ENCODE measurements at places on chromosomes 2 and 18. TPM values are rescaled to one million over a fixed set of nuclear protein-coding genes. Genes with fewer than 3 reads are reported as not detected.

GRCh38 chr2:234289834-234290590, 206.9 kb downstream of the ARL4C start:
- H3K27ac ChIP-seq, result peak overlapping the region; percentile 41
- H3K4me3 ChIP-seq, result no peak overlapping the region

GRCh38 chr2:86382108-86382507, 44.7 kb upstream of the REEP1 start:
- no peak overlapping the region for H3K27ac ChIP-seq
- no peaks in the 10 kb centered on the region for H3K36me3 ChIP-seq
- H3K27me3 ChIP-seq, result no peaks in the 10 kb centered on the region
- H3K4me3 ChIP-seq, result no peak overlapping the region

DNA sequence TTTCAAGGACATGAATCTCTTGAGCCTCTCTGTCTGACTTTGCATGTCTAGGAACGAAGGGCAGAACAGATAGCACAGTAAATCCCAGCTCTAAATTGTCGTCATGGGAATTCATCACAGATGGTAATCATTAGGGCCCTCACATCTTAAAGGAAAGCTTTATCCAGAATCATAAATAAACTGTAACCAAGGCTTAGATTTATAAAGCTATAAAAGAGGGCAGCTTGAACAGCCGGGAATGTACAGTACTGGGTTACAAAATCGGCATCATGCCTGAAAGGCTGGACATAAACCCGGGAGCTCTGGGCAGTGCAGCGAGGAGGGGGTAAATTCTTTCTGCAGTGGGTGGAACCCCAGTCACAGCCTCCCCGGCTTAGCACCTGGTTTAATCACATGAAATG, 144.4 kb downstream of the GFPT1 start:
- no peaks in the 10 kb centered on the region for H3K36me3 ChIP-seq
- no peak overlapping the region for H3K27ac ChIP-seq
- H3K4me1 ChIP-seq, result no peaks in the 10 kb centered on the region
- H3K4me3 ChIP-seq, result no peak overlapping the region
- H3K27me3 ChIP-seq, result no peaks in the 10 kb centered on the region
- no peak for DNase-seq

DNA sequence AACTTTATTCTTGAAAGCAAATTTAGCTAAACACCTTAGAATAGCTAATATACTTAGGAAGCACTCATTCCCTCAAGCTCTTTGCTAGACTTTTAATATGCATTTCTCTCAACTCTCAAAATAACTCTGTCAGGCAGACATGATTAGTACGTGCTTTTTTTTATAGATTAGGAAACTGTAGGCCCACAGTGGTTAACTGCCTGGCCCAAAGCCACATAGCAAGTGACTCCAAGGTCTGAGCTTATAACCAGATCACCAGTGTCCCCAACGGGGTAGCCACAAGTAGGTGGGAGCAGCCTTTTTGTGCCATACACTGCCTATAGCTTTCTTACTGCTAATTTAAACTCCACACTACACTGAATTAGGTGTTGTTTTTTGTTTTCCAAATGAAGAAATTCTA, 576.8 kb downstream of the METTL4 start:
- DNase-seq, result no peak
- no peaks in the 10 kb centered on the region for H3K36me3 ChIP-seq
- H3K4me1 ChIP-seq, result no peaks in the 10 kb centered on the region
- H3K27ac ChIP-seq, result no peak overlapping the region
- H3K27me3 ChIP-seq, result no peaks in the 10 kb centered on the region

- H3K27ac ChIP-seq, result peak within 1 kb of the TSS; percentile 79
- peaks cover 7% of the 10 kb centered on the region for H3K4me1 ChIP-seq
- peak within 1 kb of the TSS; percentile 78 for H3K4me3 ChIP-seq
- DNase-seq, result peak; percentile 92
- H3K36me3 ChIP-seq, result no peaks in the 10 kb centered on the region
These were observed at the start of gene BIN1 for GRCh38 chr2:127106991-127107621. Gene BIN1, minus strand, starts transcription at chr2:127107154. Its CDS starts 211 bp downstream, at chr2:127106943.

DNA sequence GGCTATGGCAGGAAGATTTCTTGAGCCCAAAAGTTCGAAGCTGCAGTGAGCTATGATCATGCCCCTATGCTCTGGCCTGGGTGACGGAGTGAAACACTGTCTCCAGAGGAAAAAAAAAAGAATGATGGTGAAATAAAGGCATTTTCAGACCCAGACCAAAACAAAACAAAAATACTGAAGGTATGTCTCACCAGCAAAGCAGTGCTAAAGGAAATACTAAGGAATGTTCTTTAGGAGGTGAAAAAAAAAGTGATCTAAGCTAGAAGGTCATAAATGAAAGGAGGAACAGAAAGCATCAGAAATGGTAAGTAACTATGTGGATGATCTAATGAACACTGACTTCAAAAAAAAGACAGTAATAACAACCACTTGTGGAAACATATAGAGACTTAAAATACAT, 18.7 kb downstream of the SS18 start:
- peaks cover 27% of the 10 kb centered on the region for H3K36me3 ChIP-seq
- H3K27ac ChIP-seq, result no peak overlapping the region
- no peaks in the 10 kb centered on the region for H3K27me3 ChIP-seq
- DNase-seq, result no peak
- H3K4me3 ChIP-seq, result no peak overlapping the region

DSC3 gene
- 0.14 TPM for total RNA-seq

- no peaks in the 10 kb centered on the region for H3K36me3 ChIP-seq
- DNase-seq, result no peak
- H3K27ac ChIP-seq, result no peak overlapping the region
- no peaks in the 10 kb centered on the region for H3K27me3 ChIP-seq
These were observed 462.5 kb upstream of the FSHR start for GRCh38 chr2:49616800-49617199.

- no peaks in the 10 kb centered on the region for H3K36me3 ChIP-seq
- H3K4me1 ChIP-seq, result peaks cover 9% of the 10 kb centered on the region
- DNase-seq, result no peak
- H3K27me3 ChIP-seq, result no peaks in the 10 kb centered on the region
These were observed 45.6 kb upstream of the TTC39C start for GRCh38 chr18:23968638-23969604.

GRCh38 chr18:3903337-3903736, 453.4 kb downstream of the TGIF1 start:
- no peaks in the 10 kb centered on the region for H3K36me3 ChIP-seq
- H3K27me3 ChIP-seq, result no peaks in the 10 kb centered on the region
- H3K4me1 ChIP-seq, result no peaks in the 10 kb centered on the region
- no peak overlapping the region for H3K27ac ChIP-seq

- DNase-seq, result no peak
- peaks cover 21% of the 10 kb centered on the region for H3K4me1 ChIP-seq
- peak overlapping the region; percentile 40 for H3K4me3 ChIP-seq
These were observed 1.5 kb downstream of the IKZF2 start for GRCh38 chr2:213149949-213150314.

- DNase-seq, result no peak
- no peaks in the 10 kb centered on the region for H3K27me3 ChIP-seq
- no peaks in the 10 kb centered on the region for H3K4me1 ChIP-seq
- H3K4me3 ChIP-seq, result no peak overlapping the region
- H3K27ac ChIP-seq, result no peak overlapping the region
These were observed 79.6 kb downstream of the LBH start for GRCh38 chr2:30310955-30311354.

- H3K4me3 ChIP-seq, result no peak overlapping the region
- H3K36me3 ChIP-seq, result no peaks in the 10 kb centered on the region
- H3K4me1 ChIP-seq, result no peaks in the 10 kb centered on the region
- no peak overlapping the region for H3K27ac ChIP-seq
These were observed 127.3 kb downstream of the DNER start for GRCh38 chr2:229586746-229587705.

DNA sequence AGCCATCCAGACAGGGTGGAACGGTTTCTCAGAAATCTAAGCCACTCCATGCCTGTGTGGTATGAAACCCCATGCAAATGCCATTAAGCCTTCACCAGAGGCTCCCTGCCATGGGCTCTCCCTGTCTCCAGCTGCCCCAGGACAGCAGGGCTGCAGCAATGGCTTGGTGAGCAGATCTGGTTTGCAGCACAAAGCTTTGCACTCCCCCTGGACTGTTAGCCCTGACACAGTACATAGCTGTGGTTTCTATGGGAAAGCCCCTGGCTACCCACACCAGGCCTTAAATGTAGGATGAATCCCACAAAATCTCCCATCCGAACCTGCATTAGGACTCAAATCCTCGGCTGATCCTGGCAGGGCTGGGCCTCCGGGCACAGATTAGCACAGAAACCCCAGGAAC, 291.6 kb downstream of the TNS1 start:
- H3K27me3 ChIP-seq, result no peaks in the 10 kb centered on the region
- no peaks in the 10 kb centered on the region for H3K36me3 ChIP-seq
- no peak overlapping the region for H3K4me3 ChIP-seq
- peaks cover 10% of the 10 kb centered on the region for H3K4me1 ChIP-seq
- H3K27ac ChIP-seq, result no peak overlapping the region

DNA sequence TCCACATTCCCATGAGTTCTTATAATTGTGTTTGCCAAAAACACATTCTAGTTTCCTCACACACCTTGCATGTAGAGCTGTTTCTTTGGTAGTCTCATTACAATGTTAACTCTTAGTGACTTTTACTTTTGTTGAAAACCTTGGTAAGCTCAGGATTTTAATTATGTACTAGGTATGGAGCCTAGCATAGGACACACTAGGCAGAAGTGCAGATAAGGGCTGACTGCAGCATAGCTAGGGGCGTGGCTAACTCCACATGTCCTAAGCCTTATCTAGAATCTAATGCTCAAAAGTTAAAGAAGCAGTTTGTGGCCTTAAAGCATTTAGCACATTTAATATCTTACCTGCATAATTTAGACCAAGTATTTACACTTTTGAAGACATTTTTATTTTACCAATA, 153.7 kb upstream of the FBXO11 start:
- no peaks in the 10 kb centered on the region for H3K4me1 ChIP-seq
- no peaks in the 10 kb centered on the region for H3K27me3 ChIP-seq
- no peak overlapping the region for H3K27ac ChIP-seq
- DNase-seq, result no peak

DNA sequence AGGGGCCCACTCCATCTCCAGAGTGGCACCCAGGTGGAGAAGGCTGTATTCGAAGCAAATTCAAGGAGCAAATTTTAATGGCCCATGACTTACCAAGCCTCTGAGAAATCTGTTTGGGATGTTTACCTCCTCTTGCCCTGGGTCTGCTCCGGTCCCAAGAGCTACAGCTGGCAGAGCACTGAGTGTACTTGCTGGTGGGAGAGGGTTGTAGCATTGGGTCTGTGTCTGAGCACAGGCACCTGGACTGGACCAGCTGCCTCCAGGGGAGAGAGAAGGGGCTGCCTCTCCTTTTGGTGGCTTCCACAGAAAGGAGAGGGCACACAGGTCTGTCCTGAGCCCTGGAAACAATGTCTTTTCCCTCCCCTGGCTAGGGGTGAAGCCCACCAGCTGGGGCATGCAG, 9.8 kb downstream of the EN1 start:
- no peak for DNase-seq
- peaks cover 72% of the 10 kb centered on the region for H3K27me3 ChIP-seq
- peaks cover 23% of the 10 kb centered on the region for H3K4me1 ChIP-seq
- no peak overlapping the region for H3K27ac ChIP-seq
- no peak overlapping the region for H3K4me3 ChIP-seq

- H3K36me3 ChIP-seq, result peaks cover 20% of the 10 kb centered on the region
- H3K4me1 ChIP-seq, result no peaks in the 10 kb centered on the region
- no peaks in the 10 kb centered on the region for H3K27me3 ChIP-seq
- H3K27ac ChIP-seq, result no peak overlapping the region
These were observed 76.9 kb downstream of the USP40 start for GRCh38 chr2:233489666-233490065.

DNA sequence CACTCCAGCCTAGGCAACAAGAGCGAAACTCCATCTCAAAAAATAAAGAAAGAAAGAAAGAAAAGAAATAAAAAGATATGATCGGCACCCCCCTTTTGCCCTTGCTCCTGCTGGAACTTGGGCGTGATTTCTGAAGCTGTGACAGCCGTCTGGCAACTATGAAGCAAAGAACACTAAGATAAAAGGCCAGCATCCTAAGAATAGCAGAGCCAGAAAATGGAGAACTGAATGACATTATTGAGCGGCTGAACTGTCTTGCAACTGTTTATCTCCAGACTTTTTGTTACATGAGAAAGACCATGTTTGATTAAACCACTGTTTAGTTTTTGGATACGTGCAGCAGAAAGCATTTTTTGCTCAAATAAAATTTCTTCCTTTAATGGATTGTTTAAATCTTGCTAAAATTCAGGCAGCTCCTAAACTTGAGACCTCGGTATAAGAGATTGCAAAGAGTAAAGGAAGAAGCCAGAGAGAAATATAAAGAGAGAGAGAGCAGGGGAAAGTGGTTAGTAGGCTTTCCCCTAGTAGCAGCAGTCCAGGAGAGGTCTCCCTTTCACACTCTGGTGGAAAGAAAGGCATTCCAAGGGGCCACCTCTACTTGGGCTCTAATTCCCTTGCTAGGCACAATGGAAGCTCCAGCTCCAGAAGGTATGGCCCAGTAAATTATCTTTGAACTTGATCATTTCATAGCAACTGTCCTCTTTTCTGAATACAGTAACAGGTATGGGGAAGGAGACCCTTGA, 8.2 kb upstream of the MBD2 start:
- no peaks in the 10 kb centered on the region for H3K4me1 ChIP-seq
- no peaks in the 10 kb centered on the region for H3K36me3 ChIP-seq
- no peak overlapping the region for H3K27ac ChIP-seq
- DNase-seq, result no peak

RAB6C gene
- total RNA-seq, result not detected

DNA sequence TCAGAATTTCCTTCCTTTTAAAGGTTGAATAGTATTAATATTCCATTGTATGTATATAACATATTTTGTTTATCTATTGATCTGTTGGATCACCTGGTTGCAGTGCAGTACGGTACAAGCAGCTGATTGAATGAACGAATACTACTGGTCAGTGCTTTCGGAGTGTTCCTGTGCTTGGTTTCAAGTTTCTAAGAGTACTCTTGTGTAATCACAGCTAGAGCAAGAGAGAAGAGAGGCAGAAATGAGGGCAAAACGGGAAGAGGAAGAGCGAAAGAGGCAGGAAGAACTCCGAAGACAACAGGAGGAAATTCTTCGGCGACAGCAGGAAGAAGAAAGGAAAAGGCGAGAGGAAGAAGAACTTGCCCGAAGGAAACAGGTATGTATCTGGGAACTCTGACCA, 40.3 kb upstream of the KCNJ13 start:
- no peak overlapping the region for H3K27ac ChIP-seq
- no peak overlapping the region for H3K4me3 ChIP-seq
- peaks cover 17% of the 10 kb centered on the region for H3K4me1 ChIP-seq
- H3K36me3 ChIP-seq, result peaks cover 61% of the 10 kb centered on the region
- no peaks in the 10 kb centered on the region for H3K27me3 ChIP-seq
- DNase-seq, result peak; percentile 26

RAX gene
- total RNA-seq, result not detected

THOC1 gene
- 22.5 TPM for total RNA-seq

MFSD2B gene
- 1.8 TPM for total RNA-seq

GPR55 gene
- 0.79 TPM for total RNA-seq

ANTXR1 gene
- 11.5 TPM for total RNA-seq
